ENCODE measurements at places on chromosomes 5 and 9. TPM values are rescaled to one million over a fixed set of nuclear protein-coding genes. Genes with fewer than 3 reads are reported as not detected.

DNA sequence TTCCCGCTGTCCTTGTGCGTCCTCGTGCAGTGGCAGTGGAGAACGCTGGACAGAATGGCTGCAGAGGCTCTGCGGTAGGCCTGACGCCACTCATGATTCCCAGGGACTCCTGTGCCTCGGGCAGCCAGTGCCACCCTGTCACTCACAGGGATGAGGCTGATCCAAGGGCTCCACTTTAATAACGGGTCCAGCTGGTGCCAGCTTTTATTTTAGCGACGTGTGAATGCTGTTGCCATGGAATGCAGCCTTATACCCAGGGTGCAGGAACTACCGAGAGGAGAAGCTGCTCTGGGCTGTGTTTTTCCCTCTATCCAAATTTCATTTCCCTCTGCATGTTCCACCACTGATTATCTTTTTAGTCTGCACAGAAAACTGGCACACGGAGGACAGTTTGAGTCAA, 15.8 kb upstream of the NTNG2 start:
- ATAC-seq, result no peak

- peak; percentile 76 for ATAC-seq
Measured at GRCh38 chr5:107704681-107705401, 34.1 kb upstream of the EFNA5 start.

- ATAC-seq, result no peak
Measured at GRCh38 chr5:171604195-171604594, 181.4 kb upstream of the SMIM23 start.

DNA sequence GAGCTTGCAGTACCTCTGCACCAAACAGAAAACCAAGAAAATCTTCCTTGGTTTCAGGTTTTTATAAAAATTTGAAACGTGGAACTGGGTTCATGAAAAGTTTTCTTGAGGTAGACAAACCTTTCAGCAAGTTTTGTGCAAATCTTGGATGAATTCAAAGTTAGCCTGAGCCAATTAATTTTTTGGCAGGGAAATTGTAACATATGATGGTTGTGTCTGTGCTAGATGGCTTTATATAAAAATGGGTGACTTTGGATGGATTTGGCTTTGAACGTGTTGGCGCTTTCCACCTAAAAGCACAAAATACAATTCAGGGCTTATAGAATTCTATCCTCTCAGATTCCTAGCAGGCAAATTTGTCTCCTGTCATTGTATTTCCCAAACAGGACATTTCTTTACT, 524.4 kb downstream of the CAAP1 start:
- ATAC-seq, result no peak

GRCh38 chr5:171137768-171138525, 171.1 kb upstream of the TLX3 start:
- no peak for ATAC-seq

DNA sequence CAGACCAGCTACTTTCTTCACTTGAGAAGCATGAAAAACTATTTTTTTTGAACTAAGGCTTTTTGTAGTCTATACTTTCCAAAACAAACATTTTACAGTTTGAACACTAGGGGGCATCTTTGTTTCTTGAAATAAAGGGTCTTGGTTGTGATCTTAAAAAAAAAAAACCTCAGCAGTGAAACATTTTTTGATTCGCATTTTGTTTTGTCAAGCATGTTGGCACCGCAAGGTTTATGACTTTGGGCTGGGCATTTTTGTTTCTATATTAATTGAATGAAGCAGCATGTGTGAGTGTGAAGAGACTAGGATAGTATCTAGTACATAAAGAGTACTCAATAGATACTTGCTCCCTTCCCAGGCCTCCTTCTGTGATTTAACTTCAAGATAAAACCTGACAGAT, 31.6 kb upstream of the ACOT12 start:
- peak; percentile 26 for ATAC-seq

DNA sequence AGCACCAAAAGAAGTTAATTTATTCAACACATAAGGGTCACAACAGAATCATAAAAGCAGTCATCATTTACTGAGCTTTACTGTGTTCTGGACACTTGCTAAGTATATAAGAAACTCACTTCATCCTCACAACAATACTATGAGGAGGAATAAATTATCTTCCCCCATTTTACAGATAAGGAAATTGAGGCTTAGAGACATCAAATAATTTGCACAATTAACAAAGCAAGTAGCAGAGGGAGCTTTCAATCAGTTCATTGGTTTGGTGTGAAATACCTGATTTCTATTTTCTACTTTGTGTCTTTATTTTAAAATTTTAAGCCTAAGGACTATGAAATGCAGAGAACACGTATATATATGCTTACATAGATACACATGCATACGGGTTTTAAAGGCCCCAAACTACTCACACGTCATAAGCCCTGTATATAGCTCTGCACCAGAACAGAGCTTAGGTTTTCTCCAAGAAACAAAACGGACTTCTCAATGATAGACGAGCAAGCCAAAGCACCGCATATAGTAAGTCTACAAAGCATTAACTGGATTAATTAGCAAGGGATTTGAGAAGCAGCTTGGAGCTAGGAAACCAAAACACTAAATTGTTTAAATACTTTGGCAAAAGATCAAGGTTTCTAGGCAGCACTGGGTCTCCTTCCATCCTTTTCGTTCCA, 95.6 kb downstream of the DENND1A start:
- peak; percentile 32 for ATAC-seq

GRCh38 chr5:127471211-127471610, 46.2 kb upstream of the PRRC1 start:
- no peak for ATAC-seq

DNA sequence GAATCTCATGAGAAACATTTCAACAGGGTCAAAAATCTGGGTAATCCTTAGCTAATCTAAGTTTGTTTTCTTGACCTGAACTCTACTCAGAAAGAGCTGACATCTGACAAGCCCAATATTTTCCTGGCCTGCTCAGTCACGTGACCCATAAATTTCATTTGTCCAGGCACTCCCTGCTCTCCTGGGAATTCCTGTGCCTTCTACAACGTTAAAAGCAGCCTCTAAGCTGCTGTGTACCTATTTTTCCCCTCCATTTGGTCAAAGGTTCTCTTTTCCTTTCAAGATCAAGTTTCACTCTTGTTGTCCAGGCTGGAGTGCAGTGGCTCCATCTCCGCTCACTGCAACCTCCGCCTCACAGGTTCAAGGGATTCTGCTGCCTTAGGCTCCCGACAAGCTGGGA, 148.8 kb upstream of the ABCA1 start:
- no peak for ATAC-seq

DNA sequence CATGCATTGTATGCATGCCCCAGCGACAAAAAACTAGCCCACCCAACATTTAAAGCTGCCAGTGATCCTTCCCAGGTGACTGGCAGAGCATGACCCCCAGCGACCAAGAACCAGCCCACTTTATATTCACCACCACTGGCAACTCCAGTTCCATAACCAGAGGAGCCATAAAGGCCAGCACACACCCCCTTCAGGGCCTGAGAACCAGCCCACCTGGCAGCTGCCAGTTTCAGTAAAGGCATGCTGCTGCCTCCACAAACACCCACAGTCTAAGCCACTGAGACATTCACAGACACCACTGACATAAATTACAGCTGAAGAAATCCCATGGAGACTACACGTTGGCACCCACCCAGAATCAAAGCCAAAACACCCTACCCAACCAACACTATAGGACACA, 46.9 kb upstream of the RGS7BP start:
- ATAC-seq, result no peak

GRCh38 chr5:167639766-167640165, 651.7 kb upstream of the WWC1 start:
- ATAC-seq, result no peak

GRCh38 chr5:67674159-67674655, 477.6 kb upstream of the CD180 start:
- peak; percentile 67 for ATAC-seq

DNA sequence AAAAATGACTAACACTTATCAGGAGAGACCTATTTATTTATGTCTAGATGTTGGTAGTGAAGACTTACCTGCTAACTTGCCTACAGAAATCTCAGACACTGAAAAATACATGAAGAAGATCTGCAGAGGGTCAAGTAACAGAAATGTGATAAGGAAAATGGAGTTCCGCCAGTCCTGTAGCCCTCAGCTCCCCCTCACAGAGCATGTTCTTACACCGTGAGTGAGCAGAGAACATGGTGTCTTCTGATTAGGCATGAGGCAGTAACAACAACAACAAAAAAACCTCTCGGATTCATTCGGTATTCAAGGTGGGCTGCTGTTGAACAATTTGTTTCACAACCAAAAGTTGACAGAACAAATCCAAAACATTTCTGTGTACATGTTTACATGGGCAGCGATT, 162.0 kb upstream of the SNX2 start:
- ATAC-seq, result no peak

- ATAC-seq, result no peak
Measured at GRCh38 chr5:67154556-67155206, 41.9 kb downstream of the CD180 start.

- ATAC-seq, result no peak
Measured at GRCh38 chr9:87008667-87009066, 61.4 kb upstream of the GAS1 start.

GRCh38 chr9:93577078-93577974, 942 bp downstream of the PHF2 start:
- peak; percentile 10 for ATAC-seq

- no peak for ATAC-seq
Measured at GRCh38 chr9:107438211-107439031, 51.1 kb downstream of the KLF4 start.

- no peak for ATAC-seq
Measured at GRCh38 chr9:3900673-3901318, 375.0 kb upstream of the RFX3 start.

DNA sequence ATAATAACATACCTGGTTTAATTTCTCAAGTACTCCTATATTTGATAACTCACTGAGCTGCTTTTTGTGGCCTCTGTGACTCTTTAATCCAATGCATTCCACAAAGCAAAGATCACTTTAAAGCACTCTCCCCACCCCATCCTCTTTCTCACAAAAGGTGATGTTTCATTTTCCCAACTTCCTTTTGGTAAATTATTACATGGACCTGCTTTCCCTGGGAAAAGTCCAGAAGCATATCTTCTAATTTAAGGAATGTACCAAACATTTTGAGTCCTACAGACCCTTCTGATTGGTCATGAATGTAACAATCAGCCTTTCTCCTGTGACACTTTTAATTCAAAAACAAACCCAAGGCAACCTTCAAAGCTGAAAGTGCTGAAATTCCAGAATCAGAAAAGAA, 71.1 kb downstream of the MLLT3 start:
- ATAC-seq, result no peak

DNA sequence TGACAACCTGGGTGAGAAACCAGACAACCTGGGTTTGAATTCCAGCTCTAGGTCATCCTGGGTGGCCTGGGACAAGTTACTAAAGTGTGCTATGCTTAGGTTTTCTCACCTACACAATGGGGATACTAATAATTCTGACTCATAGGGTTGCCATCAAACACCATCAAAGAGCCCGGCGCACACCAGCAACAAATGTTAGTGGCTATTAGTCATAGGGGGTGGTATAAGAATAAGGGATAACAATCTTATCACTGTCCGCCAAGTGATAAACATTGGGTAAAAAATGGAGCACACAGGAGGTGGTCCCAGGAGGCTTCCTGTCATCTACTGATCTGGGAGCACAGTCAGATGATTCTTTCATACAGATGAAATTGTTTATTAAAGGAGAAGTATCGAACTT, 61.4 kb upstream of the AFAP1L1 start:
- no peak for ATAC-seq

- no peak for ATAC-seq
Measured at GRCh38 chr5:80231243-80231642, 24.6 kb downstream of the SERINC5 start.

The ADAM19 gene
- total RNA-seq, result 19.5 TPM

The LCN6 gene
- total RNA-seq, result not detected

The MUSK gene
- 0.70 TPM for total RNA-seq

The SLCO6A1 gene
- total RNA-seq, result not detected

The SAPCD2 gene
- 11.2 TPM for total RNA-seq

The PRUNE2 gene
- total RNA-seq, result 54.5 TPM

The CARD6 gene
- total RNA-seq, result 0.24 TPM

The NEUROG1 gene
- 3.2 TPM for total RNA-seq

The SPACA9 gene
- 5.6 TPM for total RNA-seq

The CCNO gene
- 0.71 TPM for total RNA-seq

The ZNF483 gene
- 16.4 TPM for total RNA-seq

All from motor neuron (in vitro differentiated cells).